ENCODE measurements at places on chromosomes 1 and 21.

- peak overlapping the region; percentile 45 for H3K4me3 ChIP-seq
- H3K27ac ChIP-seq = peak overlapping the region; percentile 43
- H3K36me3 ChIP-seq = no peaks in the 10 kb centered on the region
- H3K27me3 ChIP-seq = peaks cover 3% of the 10 kb centered on the region
Observed at GRCh38 chr1:11719313-11720032, 16.5 kb upstream of the AGTRAP start.

- DNase-seq = peak; percentile 88
- H3K27me3 ChIP-seq = no peaks in the 10 kb centered on the region
- H3K36me3 ChIP-seq = peaks cover 4% of the 10 kb centered on the region
- no peak overlapping the region for H3K4me3 ChIP-seq
- peaks cover 57% of the 10 kb centered on the region for H3K4me1 ChIP-seq
- peak overlapping the region; percentile 50 for H3K27ac ChIP-seq
Observed at GRCh38 chr1:27111626-27112573, 43.0 kb downstream of the SLC9A1 start.

GRCh38 chr21:38825269-38825668 lies 19.5 kb downstream of the ETS2 start:
- DNase-seq = no peak
- H3K4me1 ChIP-seq = peaks cover 15% of the 10 kb centered on the region
- H3K27me3 ChIP-seq = no peaks in the 10 kb centered on the region
- no peak overlapping the region for H3K27ac ChIP-seq
- peaks cover 39% of the 10 kb centered on the region for H3K36me3 ChIP-seq

GRCh38 chr1:147072482-147073432 lies 99.5 kb downstream of the PRKAB2 start:
- H3K4me1 ChIP-seq = peaks cover 13% of the 10 kb centered on the region
- peaks cover 70% of the 10 kb centered on the region for H3K27me3 ChIP-seq
- H3K27ac ChIP-seq = no peak overlapping the region
- no peaks in the 10 kb centered on the region for H3K36me3 ChIP-seq
- DNase-seq = no peak

DNA sequence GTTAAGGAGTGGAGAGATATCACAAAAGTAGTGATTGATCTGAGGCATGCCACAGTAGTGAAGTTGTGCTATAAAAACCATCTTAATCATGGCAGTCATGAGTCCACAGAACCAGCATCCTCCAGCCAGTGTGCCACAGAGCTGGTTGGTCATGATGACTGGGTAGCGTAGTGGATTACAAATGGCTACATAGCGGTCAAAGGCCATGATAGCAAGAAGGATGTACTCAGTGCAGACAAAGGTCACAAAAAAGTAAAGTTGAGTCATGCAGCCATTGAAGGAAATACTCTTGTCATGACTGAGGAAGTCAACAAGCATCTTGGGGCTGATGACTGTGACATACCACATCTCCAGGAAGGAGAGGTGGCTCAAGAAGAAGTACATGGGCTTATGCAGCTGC lies 6.7 kb downstream of the OR6Y1 start:
- no peak for DNase-seq
- no peak overlapping the region for H3K4me3 ChIP-seq
- no peaks in the 10 kb centered on the region for H3K27me3 ChIP-seq
- no peaks in the 10 kb centered on the region for H3K36me3 ChIP-seq
- H3K27ac ChIP-seq = no peak overlapping the region
- H3K4me1 ChIP-seq = no peaks in the 10 kb centered on the region

GRCh38 chr21:15282665-15283064 lies 217.9 kb upstream of the NRIP1 start:
- H3K27ac ChIP-seq = no peak overlapping the region
- no peak overlapping the region for H3K4me3 ChIP-seq

GRCh38 chr1:38497921-38498656 lies 361.5 kb downstream of the RRAGC start:
- peaks cover 15% of the 10 kb centered on the region for H3K27me3 ChIP-seq
- H3K4me1 ChIP-seq = peaks cover 10% of the 10 kb centered on the region
- DNase-seq = no peak
- no peaks in the 10 kb centered on the region for H3K36me3 ChIP-seq
- no peak overlapping the region for H3K4me3 ChIP-seq

- no peak overlapping the region for H3K4me3 ChIP-seq
- H3K27ac ChIP-seq = no peak overlapping the region
- no peak for DNase-seq
- H3K36me3 ChIP-seq = peaks cover 8% of the 10 kb centered on the region
- no peaks in the 10 kb centered on the region for H3K27me3 ChIP-seq
Observed at GRCh38 chr1:201834621-201835020, 5.7 kb downstream of the IPO9 start.

GRCh38 chr1:216702170-216702569 lies 21.1 kb downstream of the ESRRG start:
- H3K36me3 ChIP-seq = no peaks in the 10 kb centered on the region
- no peak overlapping the region for H3K4me3 ChIP-seq
- H3K27ac ChIP-seq = no peak overlapping the region

- no peaks in the 10 kb centered on the region for H3K27me3 ChIP-seq
- no peak overlapping the region for H3K27ac ChIP-seq
- H3K4me3 ChIP-seq = no peak overlapping the region
- H3K4me1 ChIP-seq = no peaks in the 10 kb centered on the region
- no peak for DNase-seq
- H3K36me3 ChIP-seq = peaks cover 53% of the 10 kb centered on the region
Observed at GRCh38 chr1:215617979-215618378, 50.9 kb downstream of the KCTD3 start.

GRCh38 chr1:234067581-234068337 lies 163.3 kb downstream of the SLC35F3 start:
- H3K27me3 ChIP-seq = peaks cover 2% of the 10 kb centered on the region
- H3K27ac ChIP-seq = no peak overlapping the region
- no peak for DNase-seq
- H3K36me3 ChIP-seq = no peaks in the 10 kb centered on the region
- no peaks in the 10 kb centered on the region for H3K4me1 ChIP-seq

- peaks cover 4% of the 10 kb centered on the region for H3K27me3 ChIP-seq
- H3K36me3 ChIP-seq = no peaks in the 10 kb centered on the region
- H3K4me1 ChIP-seq = no peaks in the 10 kb centered on the region
- H3K4me3 ChIP-seq = no peak overlapping the region
- H3K27ac ChIP-seq = no peak overlapping the region
- no peak for DNase-seq
Observed at GRCh38 chr1:152148051-152148450, 11.0 kb downstream of the RPTN start.

DNA sequence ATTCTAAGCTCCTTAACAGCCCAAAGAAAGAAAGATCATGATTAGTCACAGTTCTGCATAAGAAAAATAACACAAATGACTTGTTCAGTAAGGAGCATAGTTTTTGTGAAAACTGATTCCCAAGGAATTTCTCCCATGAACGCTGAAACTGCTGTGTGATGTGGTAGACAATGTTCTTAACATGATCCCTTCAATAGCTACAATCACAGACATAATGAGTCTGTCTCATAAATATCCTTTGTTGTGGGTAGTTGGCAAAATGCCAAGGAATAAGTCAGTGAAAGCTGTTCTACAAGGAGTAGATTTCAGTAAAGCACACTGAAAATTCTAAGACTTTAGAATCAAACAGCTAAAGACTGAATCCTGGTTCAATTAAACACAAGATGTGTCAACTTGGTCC lies 404.8 kb downstream of the HLX start:
- no peaks in the 10 kb centered on the region for H3K36me3 ChIP-seq
- no peak overlapping the region for H3K4me3 ChIP-seq
- H3K27me3 ChIP-seq = no peaks in the 10 kb centered on the region
- no peak for DNase-seq
- H3K27ac ChIP-seq = no peak overlapping the region
- peaks cover 3% of the 10 kb centered on the region for H3K4me1 ChIP-seq

GRCh38 chr1:99855914-99856450 lies 5.8 kb downstream of the AGL start:
- no peaks in the 10 kb centered on the region for H3K27me3 ChIP-seq
- H3K27ac ChIP-seq = no peak overlapping the region
- peaks cover 9% of the 10 kb centered on the region for H3K36me3 ChIP-seq
- H3K4me3 ChIP-seq = no peak overlapping the region
- peaks cover 20% of the 10 kb centered on the region for H3K4me1 ChIP-seq

GRCh38 chr1:44672254-44672955 lies 1.9 kb downstream of the TMEM53 start:
- no peaks in the 10 kb centered on the region for H3K27me3 ChIP-seq
- H3K36me3 ChIP-seq = no peaks in the 10 kb centered on the region
- DNase-seq = no peak
- H3K27ac ChIP-seq = peak overlapping the region; percentile 36
- peaks cover 43% of the 10 kb centered on the region for H3K4me1 ChIP-seq

DNA sequence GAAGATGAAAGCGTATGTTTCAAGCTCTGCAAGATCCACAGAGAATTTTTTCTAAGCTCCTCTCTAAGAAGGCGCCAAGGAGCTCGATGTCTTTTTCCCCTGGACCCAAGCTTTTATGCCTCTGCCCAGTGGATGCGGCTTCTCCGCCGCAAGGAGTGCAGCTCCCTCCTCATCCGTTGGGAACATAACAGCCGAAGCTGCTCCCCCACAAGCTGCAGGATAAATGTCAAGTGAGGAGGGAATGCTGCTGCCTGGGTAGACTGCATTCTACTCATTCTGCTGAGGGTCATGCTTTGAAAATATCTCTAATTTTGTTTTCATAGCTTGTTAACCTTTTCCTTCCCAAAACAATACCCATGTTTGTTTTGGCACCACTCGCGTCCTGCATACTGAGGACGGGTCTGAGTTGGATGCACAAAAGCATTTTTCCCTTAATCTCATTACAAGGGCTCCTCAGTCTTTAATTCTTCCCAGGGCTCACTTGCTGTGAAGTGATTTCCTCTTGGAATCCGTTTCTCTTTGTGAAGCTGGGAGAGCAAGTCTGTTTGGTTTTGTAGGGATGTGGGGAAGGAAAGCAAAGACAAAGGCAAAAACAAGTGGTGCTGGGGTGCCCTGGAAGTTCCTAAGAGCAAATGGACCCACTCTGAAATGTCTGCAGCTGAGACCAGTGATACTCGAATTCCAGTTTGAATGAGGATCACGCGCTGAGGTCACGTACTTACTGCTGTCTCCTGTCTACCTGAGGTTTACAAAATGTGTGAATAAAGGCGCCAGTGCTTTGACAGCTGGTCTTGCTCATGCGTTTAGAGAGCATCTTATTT lies 134.0 kb upstream of the IRF2BP2 start:
- H3K4me1 ChIP-seq = peaks cover 15% of the 10 kb centered on the region
- H3K36me3 ChIP-seq = no peaks in the 10 kb centered on the region
- no peak for DNase-seq
- H3K27ac ChIP-seq = peak overlapping the region; percentile 27
- no peaks in the 10 kb centered on the region for H3K27me3 ChIP-seq

DNA sequence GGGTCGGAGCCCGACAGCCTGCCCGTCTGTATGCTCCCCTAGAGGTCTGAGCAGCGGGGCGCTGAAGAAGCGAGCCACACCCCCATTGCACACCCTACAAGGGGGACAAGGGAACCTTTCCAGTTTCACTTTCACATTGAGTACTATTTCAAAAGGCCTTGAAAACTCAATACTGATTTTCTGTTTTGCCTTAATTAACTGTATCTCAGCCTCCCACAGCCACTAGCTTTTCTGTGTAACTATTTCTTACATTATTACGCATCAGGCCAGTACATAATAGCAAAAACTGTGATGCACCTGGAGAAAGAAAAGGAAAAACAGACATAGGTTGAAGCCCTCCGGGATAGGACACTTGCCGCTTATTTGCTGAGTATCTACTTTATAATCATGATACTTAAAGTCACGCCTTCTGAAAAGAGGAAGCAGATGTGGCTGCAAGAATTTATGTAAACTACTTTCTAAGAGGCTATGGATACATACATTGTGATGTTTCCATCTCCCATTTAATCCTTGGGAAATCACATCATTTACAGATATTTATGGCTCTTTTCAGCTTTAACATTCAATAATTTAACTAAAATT lies 1719.5 kb downstream of the MRPL39 start:
- no peaks in the 10 kb centered on the region for H3K36me3 ChIP-seq
- H3K4me3 ChIP-seq = no peak overlapping the region
- no peak for DNase-seq
- no peaks in the 10 kb centered on the region for H3K27me3 ChIP-seq
- H3K27ac ChIP-seq = no peak overlapping the region

- peaks cover 4% of the 10 kb centered on the region for H3K36me3 ChIP-seq
- H3K4me1 ChIP-seq = peaks cover 4% of the 10 kb centered on the region
- no peak overlapping the region for H3K4me3 ChIP-seq
- DNase-seq = no peak
- no peaks in the 10 kb centered on the region for H3K27me3 ChIP-seq
- H3K27ac ChIP-seq = no peak overlapping the region
Observed at GRCh38 chr1:77594366-77595112, 87.9 kb downstream of the ZZZ3 start.

DNA sequence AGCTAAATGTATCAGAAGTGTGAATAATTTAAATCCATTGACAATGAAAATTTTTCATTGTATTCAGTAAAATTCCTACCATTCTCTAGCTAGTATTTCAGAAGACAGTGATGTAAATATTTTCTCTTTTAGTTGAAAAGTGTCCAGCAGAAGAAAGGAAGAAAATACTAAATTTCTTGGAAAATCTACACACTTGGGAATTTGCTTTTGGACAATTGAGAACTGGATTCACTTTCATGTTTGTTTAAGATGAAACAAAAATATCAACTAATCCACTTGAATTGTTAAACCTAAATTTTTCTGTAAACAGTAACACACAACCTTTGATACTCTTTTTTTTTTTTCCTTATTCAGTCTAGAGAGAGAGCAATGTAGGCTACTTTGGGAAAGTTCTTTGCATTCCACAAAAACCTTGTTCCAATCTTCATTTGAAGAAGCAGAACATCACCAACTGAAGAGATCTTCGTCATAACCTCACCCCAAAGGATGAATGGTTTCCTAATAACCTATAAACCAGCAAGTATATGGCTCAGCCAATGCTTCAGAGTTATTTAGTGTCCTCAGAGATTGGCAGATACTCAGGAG lies 155.1 kb upstream of the GORAB start:
- no peaks in the 10 kb centered on the region for H3K27me3 ChIP-seq
- DNase-seq = no peak
- H3K27ac ChIP-seq = no peak overlapping the region
- no peaks in the 10 kb centered on the region for H3K36me3 ChIP-seq

DNA sequence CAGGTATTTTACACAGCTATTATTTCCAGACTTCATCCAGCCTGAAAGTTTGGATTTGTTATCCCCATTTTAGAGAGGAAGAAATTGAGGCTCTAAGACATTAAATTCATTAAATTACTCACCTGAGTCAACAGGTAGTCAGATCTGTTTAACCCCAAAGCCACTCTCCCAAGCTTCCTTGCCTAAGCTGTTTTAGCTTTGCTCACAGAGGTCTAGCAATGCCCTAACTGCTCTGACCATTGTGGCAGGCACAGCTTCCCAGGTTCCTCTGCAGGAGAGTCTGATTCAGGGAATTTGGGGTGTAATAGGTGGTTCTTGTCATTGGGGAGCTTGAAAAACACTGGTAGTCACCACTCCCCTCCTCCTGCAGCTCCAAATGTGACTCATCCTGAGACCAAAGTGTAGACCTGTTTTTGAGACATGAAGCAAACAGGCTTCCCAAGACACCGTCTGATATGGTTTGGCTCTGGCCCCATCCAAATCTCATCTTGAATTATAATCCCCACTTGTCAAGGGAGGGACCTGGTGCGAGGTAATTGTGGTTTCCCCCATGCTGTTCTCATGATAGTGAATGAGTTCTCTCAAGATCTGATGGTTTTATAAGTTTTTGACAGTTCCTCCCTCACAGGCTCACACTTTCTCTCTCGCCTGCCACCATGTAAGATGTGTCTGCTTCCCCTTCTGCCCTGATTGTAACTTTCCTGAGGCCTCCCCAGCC lies 142.8 kb upstream of the DNAH14 start:
- no peak for DNase-seq
- H3K4me1 ChIP-seq = peaks cover 2% of the 10 kb centered on the region
- no peak overlapping the region for H3K27ac ChIP-seq
- H3K4me3 ChIP-seq = no peak overlapping the region
- no peaks in the 10 kb centered on the region for H3K36me3 ChIP-seq

All from suprapubic skin (tissue), 4 donors.